Stimulated activated CD8-positive, alpha-beta memory T cell treated with anti-CD3 and anti-CD28 coated beads, Interleukin-15, amount 100 ng/mL, for 24 hours (primary cell): ENCODE measurements at places on chromosomes 4 and X.

- no peak for DNase-seq
These were observed 26.7 kb downstream of the SH3RF1 start for GRCh38 chr4:169243825-169244609.

GRCh38 chrX:77455437-77455836 lies 8.2 kb downstream of the FGF16 start:
- DNase-seq, result no peak

DNA sequence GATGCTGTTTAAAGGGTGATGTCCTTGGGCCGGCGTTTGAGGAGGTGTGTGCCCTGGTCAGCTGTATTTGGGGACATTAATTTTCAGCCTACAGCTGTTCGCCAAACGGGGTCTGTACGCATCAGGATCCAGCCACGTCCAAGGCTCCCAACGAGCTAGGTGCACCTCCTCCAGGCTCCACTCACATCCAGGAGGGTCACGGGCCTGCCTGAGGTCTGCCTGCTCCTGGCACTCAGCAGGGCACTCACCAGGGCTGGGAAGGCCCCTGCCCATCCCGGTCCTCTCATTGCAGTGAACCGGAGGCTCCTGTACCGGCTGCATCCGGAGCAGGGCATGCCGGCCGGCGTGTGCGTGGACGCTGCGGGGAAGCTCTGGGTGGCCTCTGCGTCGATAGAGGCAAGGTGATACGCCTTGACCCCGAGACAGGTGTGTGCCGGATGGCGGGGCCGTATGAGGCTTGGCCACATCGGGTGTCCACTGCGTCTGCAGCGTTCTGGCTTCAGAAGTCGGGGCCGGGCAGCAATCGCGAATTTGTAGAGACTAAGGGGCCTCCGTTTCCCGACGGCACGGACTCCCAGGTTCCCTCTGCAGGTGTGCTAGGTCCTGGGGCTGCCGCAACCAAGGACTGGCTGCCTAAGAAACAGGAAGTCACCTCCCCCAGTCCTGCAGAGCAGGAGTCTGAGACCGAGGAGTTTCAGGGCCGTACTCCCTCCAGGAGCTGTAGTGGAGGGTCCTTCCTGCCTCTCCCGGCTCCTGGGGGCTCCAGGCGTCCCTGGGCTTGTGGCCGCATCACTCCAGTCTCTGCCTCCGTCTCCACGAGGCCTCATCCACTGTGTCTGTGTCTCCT lies 27.5 kb upstream of the PLCXD1 start:
- DNase-seq, result no peak

DNA sequence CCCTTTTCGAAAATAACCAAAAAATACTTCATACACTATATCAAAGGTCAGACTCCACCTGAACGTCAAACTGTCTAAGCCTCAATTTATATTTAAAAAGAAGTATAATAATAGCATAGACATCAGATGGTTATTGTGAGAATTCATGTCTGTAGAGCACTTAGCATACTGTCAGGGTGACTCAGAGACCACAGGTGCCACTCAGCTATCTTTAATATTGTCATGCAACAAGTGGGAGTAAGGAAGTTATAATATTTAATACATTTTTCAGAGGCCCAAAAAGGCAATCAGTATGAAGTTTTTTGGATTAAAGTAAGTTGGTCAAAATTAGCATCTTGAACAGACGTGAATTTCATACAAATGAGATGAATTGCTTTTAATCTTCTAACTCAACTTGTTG lies 93.3 kb downstream of the PHOX2B start:
- DNase-seq, result no peak

GRCh38 chrX:57822398-57822797 lies 87.9 kb downstream of the ZXDA start:
- DNase-seq, result no peak

GRCh38 chr4:7398104-7398423 lies 36.7 kb downstream of the PSAPL1 start:
- DNase-seq, result no peak

- no peak for DNase-seq
These were observed 67.7 kb upstream of the H2AZ1 start for GRCh38 chr4:100017637-100018310.

DNA sequence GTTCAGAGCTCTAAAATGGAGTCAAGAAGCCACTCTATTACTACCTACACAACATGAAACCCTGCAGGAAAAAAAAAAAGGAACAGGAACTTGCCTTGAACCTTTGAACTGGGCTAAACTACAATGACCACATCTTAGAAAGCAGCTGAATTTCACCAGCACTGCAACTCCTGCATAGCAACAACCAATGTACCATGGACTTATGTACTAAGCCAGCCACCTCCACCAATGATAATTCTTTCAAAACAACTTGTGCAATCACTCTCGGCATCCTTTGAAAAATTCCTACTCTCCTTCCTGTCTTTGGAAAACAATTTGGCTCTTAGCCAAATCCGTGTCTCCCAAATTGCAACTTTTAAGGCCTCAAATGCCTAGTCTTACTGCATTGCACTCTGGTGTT lies 26.8 kb upstream of the FMR1 start:
- DNase-seq, result no peak

- no peak for DNase-seq
These were observed 492.5 kb upstream of the INTU start for GRCh38 chr4:127140306-127140705.

GRCh38 chr4:41609851-41610250 lies 71.9 kb downstream of the LIMCH1 start:
- DNase-seq, result no peak

DNA sequence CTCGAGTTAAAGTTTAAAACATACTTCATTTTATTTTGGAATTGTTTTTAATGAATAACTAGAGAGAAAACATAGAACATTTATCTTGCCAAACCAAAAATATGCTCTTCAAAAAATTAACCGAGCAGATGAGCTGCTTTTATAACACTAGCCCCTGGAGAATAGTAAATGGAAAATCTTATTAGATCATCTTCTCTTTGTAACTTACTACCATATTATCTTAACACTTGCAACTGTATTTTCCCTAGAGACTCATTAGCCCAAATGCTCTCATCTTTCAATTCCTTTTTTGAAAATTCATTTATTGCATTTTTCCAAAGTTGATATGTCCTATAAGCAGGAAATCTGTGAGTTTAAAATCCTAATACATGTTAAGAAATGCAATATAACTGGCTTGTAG lies 143.3 kb downstream of the CAMK2D start:
- DNase-seq, result no peak

DNA sequence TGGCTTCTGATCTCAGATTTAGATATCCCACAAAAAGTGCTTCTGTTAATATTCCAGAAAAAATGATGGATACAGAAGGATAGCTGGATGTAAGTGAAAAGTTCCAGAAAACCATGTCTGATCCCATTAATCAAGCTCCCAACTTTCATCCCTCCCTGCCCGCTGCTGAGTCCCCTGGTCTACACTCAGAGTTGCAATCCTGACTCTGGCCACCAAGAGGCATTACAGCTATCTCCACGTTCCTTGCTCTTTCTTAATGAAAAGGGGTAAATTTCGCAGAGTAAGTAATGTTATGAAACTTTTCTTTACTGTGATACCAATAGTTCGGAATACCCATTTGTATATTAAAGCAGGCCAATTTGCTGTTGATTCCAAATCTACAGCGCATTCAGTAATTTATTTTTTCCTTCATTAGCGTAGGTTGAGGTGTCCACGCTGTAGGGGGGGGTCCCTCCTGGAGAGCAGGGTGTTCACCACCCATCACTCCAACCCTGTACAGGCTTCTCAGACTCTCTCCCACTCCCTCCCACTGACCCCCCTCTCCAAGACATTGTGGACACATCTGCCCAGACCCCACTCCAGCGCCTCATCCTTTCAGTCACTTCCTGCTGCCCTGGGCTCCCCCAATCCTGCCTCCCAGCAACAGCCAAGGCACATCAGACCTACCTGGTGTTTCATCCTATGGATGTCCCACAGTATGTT lies 55.1 kb downstream of the RAB40A start:
- DNase-seq, result no peak
